Activated CD8-positive, alpha-beta memory T cell treated with anti-CD3 and anti-CD28 coated beads, Interleukin-2, amount 10 ng/mL, durations not matched to agents 7 days and 5 days (primary cell): ENCODE measurements at places on chromosomes 11 and 22. TPM values are rescaled to one million over a fixed set of nuclear protein-coding genes. Genes with fewer than 3 reads are reported as not detected.

UCP3 gene
- 5.2 TPM for total RNA-seq

- no peak for DNase-seq
Observed at GRCh38 chr11:69810289-69811118, 8.7 kb downstream of the FGF3 start.

- DNase-seq, result peak; percentile 71
Observed at GRCh38 chr22:41526830-41527799, 17.2 kb downstream of the POLR3H start.

DNA sequence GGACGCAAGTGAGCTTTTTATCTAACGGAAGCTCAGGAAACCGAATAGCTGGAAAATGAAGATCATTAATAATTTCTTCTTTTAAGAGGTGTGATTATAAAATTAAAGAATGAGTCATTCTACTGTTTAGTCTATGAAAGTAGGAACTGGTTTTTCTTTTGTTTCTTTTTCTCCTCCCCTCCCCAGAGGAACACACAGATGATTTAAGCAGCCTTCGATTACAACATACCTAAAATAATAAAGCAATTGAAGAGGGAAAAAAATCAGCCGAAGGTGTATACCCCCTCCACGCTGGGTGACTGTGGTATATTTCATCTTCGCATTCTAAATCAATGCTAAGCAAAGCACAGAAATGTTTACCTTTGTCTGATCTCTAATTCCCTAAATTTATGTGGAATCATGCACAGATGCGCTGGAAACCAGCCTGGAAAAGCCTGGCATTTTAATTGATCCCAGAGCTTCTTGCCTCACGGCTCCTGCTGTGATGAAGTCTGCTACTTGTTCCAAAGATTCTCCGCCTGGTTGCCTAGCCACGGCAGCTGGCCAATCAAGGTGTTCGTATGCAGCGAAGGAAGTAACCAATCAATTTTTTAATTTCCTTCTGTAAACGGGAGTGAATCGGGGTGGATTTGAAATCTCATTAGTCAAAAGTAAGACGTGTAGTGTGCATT is 133.9 kb downstream of the FANCF start:
- no peak for DNase-seq

DNA sequence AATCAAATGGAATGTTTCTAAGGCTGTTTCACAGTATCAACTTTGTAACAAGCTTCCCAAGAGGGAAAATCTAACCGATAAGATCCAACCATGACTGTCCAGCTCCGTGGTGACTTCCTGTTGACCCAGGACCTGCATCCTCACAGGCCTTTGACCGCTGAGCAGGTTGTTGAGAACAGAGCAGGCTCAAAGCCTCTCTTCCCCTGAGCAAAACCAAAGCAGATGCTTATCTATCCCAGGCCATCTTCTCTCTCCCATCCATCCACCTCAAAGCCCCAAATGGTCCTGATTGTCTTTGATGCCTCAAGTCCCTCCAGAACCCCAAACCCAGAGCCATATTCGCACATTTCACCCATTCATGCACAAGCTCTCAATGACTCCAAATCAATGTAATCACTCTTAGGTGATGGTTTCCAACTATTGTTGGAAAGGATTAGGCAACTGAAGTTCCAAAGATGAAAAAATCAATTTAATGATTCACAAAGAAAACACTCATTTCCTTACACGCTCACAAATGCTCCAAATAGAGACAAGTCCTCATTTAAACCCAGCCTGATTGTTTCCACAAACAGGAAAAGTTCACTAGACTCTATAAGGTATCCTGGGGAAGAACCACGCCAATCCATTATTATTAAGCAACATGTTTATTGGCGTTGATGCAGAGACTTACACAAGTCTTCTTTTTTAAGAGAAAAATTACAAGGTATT is 48.7 kb downstream of the C11orf58 start:
- DNase-seq, result no peak
